Breast epithelium (tissue), 4 donors: ENCODE measurements at places on chromosomes 5 and 9. TPM values are rescaled to one million over a fixed set of nuclear protein-coding genes. Genes with fewer than 3 reads are reported as not detected.

The PDE6A gene
- total RNA-seq, result under 0.01 TPM

The WDR31 gene
- total RNA-seq, result 1.9 TPM

The PCA3 gene
- total RNA-seq, result not detected

The SPINK4 gene
- total RNA-seq, result not detected

The SHC3 gene
- total RNA-seq, result 6.7 TPM

The FOXD4 gene
- 0.44 TPM for total RNA-seq

The NXNL2 gene
- total RNA-seq, result 10.5 TPM

The ABCA1 gene
- total RNA-seq, result 100 TPM

The AIF1L gene
- 12.5 TPM for total RNA-seq

The CCNO gene
- 0.32 TPM for total RNA-seq

The CDH9 gene
- not detected for total RNA-seq

The FRMPD1 gene
- 0.59 TPM for total RNA-seq

The MYORG gene
- 6.4 TPM for total RNA-seq

The ANKRD31 gene
- 0.66 TPM for total RNA-seq

The LECT2 gene
- not detected for total RNA-seq

The LCN15 gene
- not detected for total RNA-seq

The KCNV2 gene
- total RNA-seq, result not detected

The PCDHGA7 gene
- 3.7 TPM for total RNA-seq

The CDH18 gene
- total RNA-seq, result not detected

The DMRT3 gene
- 1.8 TPM for total RNA-seq

The SV2C gene
- 1.3 TPM for total RNA-seq

The PRR16 gene
- 1.2 TPM for total RNA-seq

The SUSD3 gene
- 45.9 TPM for total RNA-seq

The NOL8 gene
- total RNA-seq, result 49.8 TPM

The XRCC4 gene
- total RNA-seq, result 10.4 TPM

The C9 gene
- total RNA-seq, result not detected

The DIAPH1 gene
- total RNA-seq, result 64.8 TPM

The TMOD1 gene
- total RNA-seq, result 15.4 TPM

The ZNF483 gene
- total RNA-seq, result 16.4 TPM

The ADAMTSL1 gene
- total RNA-seq, result 7.5 TPM

The RAB24 gene
- total RNA-seq, result 21.4 TPM

The CORO2A gene
- 7.2 TPM for total RNA-seq

The ZNF367 gene
- total RNA-seq, result 0.98 TPM

The ATOSB gene
- total RNA-seq, result 21.1 TPM

The TMEM141 gene
- total RNA-seq, result 121 TPM

The RPL37 gene
- total RNA-seq, result 341 TPM

The SAPCD2 gene
- 2.9 TPM for total RNA-seq

The LHX6 gene
- 4.8 TPM for total RNA-seq

The NUTM2F gene
- total RNA-seq, result not detected

The GPX3 gene
- 2,830 TPM for total RNA-seq

The GOLGA2 gene
- total RNA-seq, result 121 TPM

The CSF1R gene
- 79.0 TPM for total RNA-seq

The SPATA31A3 gene
- total RNA-seq, result not detected

The SMIM33 gene
- not detected for total RNA-seq

The PTPN3 gene
- total RNA-seq, result 4.2 TPM

The PCDHB15 gene
- 4.2 TPM for total RNA-seq
